ENCODE measurements at places on chromosomes 12 and 14. TPM values are rescaled to one million over a fixed set of nuclear protein-coding genes. Genes with fewer than 3 reads are reported as not detected.

- DNase-seq = no peak
Observed at GRCh38 chr12:131755305-131756113, 44.6 kb downstream of the SFSWAP start.

DNA sequence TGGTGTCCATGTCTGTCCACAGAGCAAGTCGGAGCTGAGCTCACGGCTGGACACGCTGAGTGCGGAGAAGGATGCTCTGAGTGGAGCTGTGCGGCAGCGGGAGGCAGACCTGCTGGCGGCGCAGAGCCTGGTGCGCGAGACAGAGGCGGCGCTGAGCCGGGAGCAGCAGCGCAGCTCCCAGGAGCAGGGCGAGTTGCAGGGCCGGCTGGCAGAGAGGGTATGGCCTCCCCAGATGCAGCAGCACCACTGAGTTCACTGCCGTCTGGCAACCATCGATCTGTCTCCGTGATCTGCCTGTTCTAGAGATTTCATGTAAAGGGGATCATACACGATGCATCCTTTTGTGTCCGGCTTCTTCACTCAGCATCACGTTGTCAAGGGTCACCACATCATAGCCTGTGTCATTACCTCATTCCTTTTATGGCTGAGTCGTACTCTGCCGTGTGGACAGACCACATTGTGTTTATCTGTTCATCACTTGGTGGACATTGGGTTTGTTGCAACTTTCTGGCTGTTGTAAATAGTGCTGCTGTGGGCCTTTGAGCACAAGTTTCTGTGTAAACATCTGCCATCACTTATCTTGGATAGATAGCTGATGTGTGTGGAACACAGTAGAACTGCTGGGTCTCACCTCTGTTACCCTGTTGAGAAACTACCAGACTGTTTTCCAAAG, 21.9 kb downstream of the HIP1R start:
- DNase-seq = no peak

- DNase-seq = no peak
Observed at GRCh38 chr12:60616400-60616799, 1020.6 kb downstream of the SLC16A7 start.

GRCh38 chr12:120125792-120126634, 9.5 kb upstream of the RAB35 start:
- no peak for DNase-seq

DNA sequence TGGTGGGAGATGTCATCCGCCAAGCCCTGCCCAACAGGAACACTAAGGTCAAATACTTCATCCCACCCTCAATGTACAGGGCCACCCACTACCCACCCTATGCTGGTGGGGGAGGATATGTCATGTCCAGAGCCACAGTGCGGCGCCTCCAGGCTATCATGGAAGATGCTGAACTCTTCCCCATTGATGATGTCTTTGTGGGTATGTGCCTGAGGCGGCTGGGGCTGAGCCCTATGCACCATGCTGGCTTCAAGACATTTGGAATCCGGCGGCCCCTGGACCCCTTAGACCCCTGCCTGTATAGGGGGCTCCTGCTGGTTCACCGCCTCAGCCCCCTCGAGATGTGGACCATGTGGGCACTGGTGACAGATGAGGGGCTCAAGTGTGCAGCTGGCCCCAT, 3.5 kb downstream of the B3GNT4 start:
- no peak for DNase-seq

GRCh38 chr14:66070542-66071319, 415.4 kb upstream of the CCDC196 start:
- DNase-seq = peak; percentile 68

- no peak for DNase-seq
Observed at GRCh38 chr12:75716291-75717025, 205.0 kb upstream of the KRR1 start.

DNA sequence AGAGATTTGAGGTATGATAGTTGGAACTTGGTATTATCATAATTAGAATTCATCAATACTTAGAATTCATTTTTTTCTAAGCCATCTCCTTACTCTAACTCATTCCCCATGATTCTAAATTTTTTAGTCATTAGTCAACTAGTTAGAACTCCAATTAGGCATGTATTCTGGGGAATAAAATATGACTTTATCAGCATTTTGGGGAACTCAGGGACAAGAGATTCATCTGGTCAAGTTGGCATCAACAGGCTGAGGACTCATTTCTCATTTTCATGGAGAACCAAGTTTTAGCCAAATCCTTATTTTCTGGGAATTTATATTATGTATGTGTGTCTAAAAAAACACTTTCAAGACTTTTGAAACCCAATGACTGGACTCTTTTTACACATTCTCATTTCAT, 29.2 kb downstream of the DIP2B start:
- DNase-seq = no peak

- no peak for DNase-seq
Observed at GRCh38 chr12:100427078-100427477, 46.6 kb upstream of the NR1H4 start.

GRCh38 chr14:96583569-96584041, 81.4 kb downstream of the PAPOLA start:
- no peak for DNase-seq

GRCh38 chr12:30450872-30451271, 244.8 kb downstream of the IPO8 start:
- DNase-seq = no peak

- DNase-seq = no peak
Observed at GRCh38 chr14:25094171-25094907, 44.4 kb upstream of the STXBP6 start.

- DNase-seq = no peak
Observed at GRCh38 chr12:9724023-9724422, 8.9 kb downstream of the CLECL1 start.

GRCh38 chr12:99035803-99036202, 390.7 kb downstream of the APAF1 start:
- no peak for DNase-seq

DNA sequence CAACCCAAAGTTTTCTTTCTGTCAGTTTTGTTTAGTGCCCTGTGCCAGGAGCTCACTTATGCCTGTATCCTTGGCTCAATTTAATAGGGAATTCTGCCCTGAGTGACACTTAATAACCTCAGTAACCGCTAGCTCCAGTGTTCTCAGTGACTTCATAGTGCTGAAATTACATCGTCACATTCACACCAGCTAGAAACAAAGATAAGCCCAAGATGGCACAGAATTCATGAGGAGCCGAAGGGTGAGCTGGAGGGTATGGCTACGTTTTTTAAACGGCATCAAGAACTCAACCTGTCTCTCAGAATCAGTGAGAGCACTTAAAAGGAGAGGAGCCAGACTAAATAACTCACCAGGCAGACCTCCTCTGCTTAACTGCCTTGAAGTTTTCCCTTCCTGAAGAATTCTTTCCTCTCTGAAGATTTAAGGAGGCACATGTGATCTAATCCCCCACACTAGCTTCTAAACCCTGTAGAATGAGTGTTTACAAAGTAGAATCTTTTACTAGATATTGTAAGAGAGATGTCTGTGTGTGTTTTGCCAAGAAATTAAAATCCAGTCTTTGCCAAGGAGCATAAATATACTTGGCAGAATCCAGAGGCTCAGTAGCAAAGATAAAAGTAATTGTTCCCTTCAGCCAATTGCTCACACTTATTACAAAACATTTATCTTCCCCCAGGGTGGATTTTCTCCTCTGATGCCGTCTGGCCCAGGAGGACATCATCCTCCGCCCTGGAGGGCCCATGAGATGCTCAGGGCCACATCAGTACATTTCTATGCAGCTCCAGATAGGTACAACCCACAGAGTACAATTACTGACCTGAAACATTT, 37.3 kb downstream of the PTGER2 start:
- no peak for DNase-seq

GRCh38 chr12:91205811-91206210, 23.2 kb upstream of the DCN start:
- DNase-seq = no peak

- peak; percentile 42 for DNase-seq
Observed at GRCh38 chr12:131894981-131895639, 688 bp downstream of the ULK1 start.

DNA sequence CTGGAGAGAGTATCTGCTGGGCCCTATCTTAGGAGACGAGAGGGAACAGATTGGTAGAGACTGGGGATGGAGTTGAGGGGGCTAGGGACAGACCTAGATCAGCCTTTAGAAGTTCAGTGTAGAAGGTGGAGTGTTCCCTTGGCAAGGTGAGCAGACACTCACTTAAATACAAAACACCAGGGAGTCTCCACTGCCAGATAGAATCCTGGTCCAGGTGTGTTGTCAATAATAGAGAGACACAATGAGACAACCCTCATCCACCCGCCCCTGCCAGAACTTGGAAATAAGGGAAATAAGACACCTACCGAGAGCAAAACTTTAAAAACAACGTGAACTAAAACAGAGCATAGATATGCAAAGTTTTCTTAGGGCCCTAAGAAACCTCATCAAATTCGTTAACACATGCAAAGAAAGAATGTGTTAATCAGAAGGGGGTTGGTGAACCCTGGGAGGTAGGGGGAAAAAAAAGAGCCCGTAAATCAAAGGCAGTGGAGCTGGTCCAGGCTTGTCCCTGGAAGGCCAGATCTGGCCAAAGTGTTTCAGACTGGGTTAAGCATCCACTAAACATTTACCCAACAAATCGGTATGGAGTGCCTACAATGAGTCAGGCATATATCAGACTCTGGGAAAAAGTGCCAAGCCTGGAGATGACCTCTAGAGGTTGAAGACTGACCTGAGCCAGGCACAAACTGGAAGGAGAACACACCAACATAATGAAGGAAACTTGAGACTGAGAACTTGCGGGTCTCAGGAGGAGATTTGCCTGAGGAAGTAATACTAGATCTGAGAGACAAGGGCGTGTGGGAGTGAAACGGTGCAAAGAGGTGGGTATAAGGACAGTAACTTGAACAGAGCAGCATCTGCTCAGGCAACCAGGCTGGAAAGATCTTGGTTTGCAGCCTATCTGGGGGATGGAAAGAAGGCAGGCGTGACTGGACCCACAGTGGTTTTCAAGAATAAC, 37.0 kb upstream of the OTX2 start:
- DNase-seq = no peak

DNA sequence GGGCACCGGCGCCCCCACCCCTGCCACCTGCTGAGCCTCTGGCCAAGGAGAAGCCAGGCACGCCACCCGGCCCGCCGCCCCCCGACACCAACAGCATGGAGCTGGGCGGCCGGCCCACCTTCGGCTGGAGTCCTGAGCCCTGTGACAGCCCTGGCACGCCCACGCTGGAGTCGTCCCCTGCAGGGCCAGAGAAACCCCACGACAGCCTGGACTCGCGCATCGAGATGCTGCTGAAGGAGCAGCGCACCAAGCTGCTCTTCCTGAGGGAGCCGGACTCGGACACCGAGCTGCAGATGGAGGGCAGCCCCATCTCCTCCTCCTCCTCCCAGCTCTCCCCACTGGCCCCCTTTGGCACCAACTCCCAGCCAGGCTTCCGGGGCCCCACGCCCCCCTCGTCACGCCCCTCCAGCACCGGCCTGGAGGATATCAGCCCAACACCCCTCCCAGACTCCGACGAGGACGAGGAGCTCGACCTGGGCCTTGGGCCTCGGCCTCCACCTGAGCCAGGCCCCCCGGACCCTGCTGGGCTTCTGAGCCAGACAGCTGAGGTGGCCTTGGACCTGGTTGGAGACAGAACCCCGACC, 6.5 kb downstream of the SETD1B start:
- no peak for DNase-seq

DNA sequence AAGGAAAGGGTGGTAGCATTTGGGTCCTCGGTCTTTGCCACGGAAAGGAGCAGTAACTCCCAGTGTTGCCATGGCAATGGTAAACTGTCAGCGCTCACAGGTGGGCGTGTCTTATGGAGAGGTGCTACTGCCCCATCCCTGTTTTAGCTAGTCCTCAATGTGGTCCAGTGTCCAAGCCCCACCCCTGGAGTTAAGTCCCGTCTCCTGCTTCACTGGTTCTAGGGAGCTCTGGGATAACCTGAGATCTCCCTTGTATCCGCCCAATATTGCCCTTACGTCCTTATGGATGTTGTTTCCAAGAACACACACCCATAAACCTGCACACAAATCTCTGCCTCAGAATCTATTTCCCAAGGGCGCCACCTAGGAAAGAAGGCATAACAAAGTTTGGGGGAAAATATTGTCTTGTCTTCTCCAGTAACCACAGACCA, 64.2 kb downstream of the SPRING1 start:
- no peak for DNase-seq

DNA sequence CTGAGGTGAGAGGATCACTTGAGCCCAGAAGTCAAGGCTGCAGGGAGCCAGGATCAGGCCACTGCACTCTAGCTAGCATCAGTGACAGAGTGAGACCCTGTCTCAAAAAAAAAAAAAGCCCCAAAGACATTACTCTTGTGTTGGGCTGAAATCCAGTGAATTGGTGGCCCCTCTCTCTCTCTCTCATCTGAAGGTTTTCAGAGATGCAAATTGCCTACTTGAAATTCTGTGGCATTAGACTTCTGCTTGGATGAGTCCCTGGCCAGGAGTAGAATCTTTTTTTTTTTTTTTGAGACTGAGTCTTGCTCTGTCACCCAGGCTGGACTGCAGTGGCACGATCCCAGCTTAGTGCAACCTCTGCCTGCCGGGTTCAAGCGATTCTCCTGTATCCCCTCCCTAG, 112.0 kb upstream of the ATF7IP start:
- DNase-seq = no peak

GRCh38 chr12:94247246-94247645, 98.9 kb downstream of the PLXNC1 start:
- DNase-seq = no peak

GRCh38 chr12:61291647-61292046, 968.6 kb upstream of the USP15 start:
- no peak for DNase-seq

DNA sequence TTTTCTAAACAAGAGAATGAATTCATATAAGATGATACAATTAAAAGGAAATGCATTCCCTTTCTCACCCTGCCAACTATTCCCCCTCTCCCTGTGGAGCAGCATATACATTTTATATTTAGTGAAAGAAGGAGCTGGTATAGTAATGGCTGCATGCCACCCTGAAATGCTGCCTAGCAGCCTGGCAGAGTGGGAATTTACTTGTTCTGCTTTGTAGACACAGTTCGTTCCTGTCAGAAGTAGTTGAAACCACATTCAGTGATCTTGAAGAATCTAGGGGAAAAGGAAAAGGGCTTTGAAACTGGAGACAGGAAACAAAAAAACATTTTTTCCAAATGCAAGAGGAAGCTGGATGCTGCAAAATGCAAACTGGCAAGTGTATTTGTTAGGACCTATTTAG, 176.0 kb upstream of the PLEKHA5 start:
- DNase-seq = no peak

GRCh38 chr14:59507752-59508103, 23.4 kb downstream of the JKAMP start:
- no peak for DNase-seq

GRCh38 chr12:27462851-27463250, 16.3 kb downstream of the SMCO2 start:
- no peak for DNase-seq

- no peak for DNase-seq
Observed at GRCh38 chr12:78674311-78675090, 190.1 kb upstream of the SYT1 start.

- no peak for DNase-seq
Observed at GRCh38 chr12:117583677-117584225, 222.3 kb upstream of the NOS1 start.

Gene CCDC38
- total RNA-seq = not detected

Gene GALNT16
- total RNA-seq = 1.7 TPM

Gene SLC6A15
- 0.45 TPM for total RNA-seq

Gene ABCC9
- total RNA-seq = 1.6 TPM

Gene ACOT4
- total RNA-seq = 2.3 TPM

Gene RAD9B
- total RNA-seq = 0.37 TPM

Gene SOX5
- total RNA-seq = 5.1 TPM

Gene CEBPE
- not detected for total RNA-seq

Gene PLEKHD1
- 0.14 TPM for total RNA-seq

Gene SLC41A2
- total RNA-seq = 99.9 TPM

Gene KRT73
- not detected for total RNA-seq
